Activated T-cell treated with anti-CD3 and anti-CD28 coated beads for 1 hour (primary cell): ENCODE measurements at places on chromosomes 6 and 20.

- no peak for DNase-seq
Measured at GRCh38 chr6:35787266-35788218, 6.7 kb downstream of the CLPSL1 start.

DNA sequence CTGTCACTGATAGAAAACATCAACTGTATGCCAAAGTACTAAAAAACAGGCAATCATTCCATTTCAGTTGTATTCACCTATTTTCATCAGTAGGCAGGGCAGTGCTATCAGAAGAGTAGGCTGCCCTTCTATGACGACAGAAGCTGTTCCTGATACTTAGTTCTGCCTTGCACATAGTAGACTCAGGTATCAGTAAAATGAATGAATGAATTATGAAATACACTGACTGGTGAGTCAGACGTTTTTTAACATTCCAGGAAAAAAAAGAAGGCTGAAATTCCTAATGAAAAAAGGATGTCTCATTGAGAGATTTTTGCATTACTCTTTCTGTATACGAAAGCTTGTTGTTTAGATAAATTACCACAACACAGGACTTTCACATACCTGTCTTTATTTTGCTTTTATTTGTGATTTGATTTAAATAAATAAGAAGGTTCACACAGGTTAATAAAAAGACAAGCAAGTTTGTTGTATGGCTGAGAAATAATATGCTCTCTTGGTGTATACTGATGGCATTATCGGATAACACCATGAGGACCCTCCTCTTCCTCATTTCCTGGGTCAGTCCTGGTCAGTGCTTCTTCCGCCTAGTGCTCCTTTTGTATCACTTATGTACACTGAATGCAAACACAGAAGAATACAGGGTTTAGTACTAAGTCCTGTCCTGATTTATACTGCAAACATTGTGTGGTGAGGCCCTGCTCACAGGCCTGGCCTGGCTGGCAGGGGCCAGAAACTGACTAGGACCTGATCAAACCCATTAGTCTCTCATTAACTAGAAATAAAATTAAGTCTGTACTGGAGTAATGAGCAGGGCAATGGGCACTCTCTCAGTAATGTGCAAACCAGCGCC is 39.4 kb upstream of the SPDEF start:
- DNase-seq = no peak

GRCh38 chr6:70900047-70900446 is 56.8 kb downstream of the B3GAT2 start:
- no peak for DNase-seq

GRCh38 chr6:104473021-104473429 is 386.7 kb downstream of the HACE1 start:
- DNase-seq = no peak

DNA sequence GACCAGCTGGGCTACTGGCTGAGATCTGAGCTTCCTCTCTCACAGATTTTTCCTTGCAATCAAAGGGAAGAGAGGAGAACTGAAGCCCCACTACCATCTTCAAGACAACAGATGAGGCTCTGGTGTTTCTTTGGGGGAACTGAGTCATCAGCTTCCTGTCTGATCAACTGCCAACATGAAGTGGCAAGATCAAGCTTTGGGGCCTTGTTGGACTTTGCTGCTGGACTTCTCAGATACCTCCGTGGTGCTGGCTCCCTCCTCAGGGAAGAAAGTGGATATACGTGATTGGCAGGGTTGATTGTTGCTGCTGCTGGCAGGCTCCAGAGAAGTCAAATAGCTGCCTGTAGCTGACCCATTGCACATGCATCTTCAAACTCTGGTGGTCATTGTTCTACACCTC is 3.6 kb upstream of the TOX2 start:
- no peak for DNase-seq

- no peak for DNase-seq
Measured at GRCh38 chr6:108805611-108806167, 42.5 kb upstream of the ARMC2 start.

GRCh38 chr20:25319241-25320034 is 71.2 kb downstream of the ABHD12 start:
- DNase-seq = no peak

GRCh38 chr6:93418033-93418407 is 1.3 kb downstream of the EPHA7 start:
- DNase-seq = no peak

DNA sequence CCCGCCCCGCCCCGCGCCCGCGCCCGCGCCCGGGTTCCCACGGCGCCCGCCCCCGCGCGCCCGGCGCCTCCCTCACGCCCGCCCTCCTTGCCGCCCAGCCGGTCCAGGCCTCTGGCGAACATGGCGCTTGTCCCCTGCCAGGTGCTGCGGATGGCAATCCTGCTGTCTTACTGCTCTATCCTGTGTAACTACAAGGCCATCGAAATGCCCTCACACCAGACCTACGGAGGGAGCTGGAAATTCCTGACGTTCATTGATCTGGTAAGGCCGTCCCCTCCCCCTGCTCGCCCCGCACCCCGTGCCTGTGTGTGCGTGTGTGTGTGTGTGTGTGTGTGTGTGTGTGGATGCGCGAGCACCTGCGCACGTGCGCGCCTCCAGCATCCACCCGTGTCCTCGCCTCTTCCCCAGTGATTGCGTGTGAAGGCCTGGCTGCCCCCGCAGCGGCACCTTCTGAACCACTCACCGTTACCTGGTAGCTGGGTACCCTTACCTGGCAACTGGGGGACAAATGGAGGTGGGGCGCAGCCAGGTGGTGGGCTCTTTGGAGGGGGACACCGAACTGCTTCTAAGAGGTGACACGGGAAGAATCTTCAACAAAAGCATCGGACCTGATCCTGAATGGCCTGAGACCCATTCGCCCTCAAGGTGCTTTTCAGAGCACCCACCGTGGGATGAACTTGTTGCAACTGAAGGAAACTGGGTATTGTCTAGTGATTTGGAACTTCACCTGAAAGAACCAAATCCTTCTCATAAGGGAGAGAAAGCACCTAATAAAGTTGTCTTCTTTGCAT is at the start of gene AIG1:
AIG1 (plus strand) TSS at position 84 of the 791 bp plus-strand sequence; CDS start at position 121, 37 bp downstream.
- DNase-seq = peak; percentile 51

DNA sequence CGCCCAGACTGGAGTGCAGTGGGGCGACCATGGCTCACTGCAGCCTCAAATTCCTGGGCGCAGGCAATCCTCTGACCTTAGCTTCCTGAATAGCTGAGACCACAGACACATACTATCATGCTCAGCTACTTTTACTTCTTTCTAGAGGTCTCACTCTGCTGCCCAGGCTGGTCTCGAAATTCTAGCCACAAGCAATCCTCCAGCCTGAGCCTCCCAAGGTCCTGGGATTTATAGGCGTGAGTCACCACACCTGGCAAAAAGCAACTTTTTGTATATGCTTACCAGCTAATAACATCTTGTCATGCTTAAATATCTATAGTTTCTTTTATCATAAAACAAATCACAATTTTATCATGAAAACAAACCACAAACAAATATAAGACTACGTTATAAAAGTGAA is 23.0 kb downstream of the RNASET2 start:
- no peak for DNase-seq

DNA sequence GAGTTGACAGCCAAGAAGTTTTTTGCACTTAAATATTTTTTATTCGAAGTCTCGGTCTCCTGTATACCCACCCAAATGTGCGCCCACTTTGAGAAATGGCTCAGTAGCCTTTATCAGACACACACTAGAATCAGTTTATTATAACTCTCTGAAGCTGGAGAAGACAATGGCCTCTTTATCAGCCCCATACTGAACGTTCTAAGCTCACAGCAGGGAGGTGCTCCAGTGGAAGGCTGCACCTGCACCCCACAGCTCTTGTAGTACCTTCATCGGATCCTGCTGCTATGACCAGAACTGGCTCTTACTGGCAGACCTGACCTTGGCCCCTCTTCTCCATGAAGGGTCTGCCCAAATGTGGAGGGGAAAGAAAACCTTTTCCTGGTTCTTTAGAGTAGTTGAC is 165.0 kb upstream of the SCGN start:
- no peak for DNase-seq

GRCh38 chr6:44221961-44222335 is 1.4 kb upstream of the SLC29A1 start:
- no peak for DNase-seq

GRCh38 chr6:157094038-157094437 is 229.3 kb downstream of the TMEM242 start:
- no peak for DNase-seq

GRCh38 chr6:40355066-40355465 is 232.1 kb downstream of the LRFN2 start:
- DNase-seq = no peak

- DNase-seq = no peak
Measured at GRCh38 chr6:1747531-1747930, 137.8 kb downstream of the FOXC1 start.

GRCh38 chr20:41204304-41205265 is 67.2 kb downstream of the PLCG1 start:
- no peak for DNase-seq

- DNase-seq = no peak
Measured at GRCh38 chr6:128062882-128063603, 162.2 kb upstream of the THEMIS start.

DNA sequence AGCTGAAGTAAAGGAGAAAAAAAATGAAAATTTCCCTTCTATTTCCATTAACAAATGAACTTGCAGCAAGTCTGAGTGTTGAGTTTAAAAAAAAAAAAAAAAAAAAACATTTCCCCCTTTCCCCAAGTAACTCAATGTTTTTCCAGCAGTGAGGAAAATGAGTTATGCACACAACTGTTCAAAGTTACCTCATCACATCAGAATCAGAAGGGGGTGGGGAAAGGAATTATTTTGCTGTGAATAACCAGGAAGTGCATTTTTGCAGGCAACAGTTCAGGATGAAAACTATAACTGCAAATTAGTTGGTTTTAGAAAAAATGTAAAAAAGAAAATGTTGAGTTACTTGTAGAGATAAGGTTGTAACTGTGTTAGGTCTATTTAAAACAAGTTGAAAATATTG is 568.9 kb upstream of the CITED2 start:
- no peak for DNase-seq

- DNase-seq = no peak
Measured at GRCh38 chr6:146944077-146944476, 260.1 kb upstream of the STXBP5 start.

DNA sequence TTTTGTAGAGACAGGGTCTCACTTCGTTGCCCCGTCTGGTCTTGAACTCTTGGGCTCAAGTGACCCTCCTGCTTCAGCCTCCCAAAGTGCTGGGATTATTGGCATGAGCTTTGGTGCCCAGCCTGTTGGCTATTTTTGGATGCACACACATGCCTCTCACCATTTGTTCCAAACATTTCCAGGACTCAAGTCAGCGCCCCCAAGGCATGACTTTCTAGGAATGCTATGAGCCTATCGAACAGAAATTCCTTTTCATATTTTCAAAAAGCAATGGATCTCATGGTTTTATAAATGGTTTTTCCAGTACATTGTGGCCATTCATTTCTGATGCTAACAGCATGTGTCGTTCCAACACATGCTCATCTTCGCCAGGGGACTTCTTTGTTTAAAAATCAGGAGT is 119.3 kb upstream of the NAA20 start:
- DNase-seq = no peak

GRCh38 chr6:41396335-41396734 is 60.9 kb downstream of the NCR2 start:
- no peak for DNase-seq

DNA sequence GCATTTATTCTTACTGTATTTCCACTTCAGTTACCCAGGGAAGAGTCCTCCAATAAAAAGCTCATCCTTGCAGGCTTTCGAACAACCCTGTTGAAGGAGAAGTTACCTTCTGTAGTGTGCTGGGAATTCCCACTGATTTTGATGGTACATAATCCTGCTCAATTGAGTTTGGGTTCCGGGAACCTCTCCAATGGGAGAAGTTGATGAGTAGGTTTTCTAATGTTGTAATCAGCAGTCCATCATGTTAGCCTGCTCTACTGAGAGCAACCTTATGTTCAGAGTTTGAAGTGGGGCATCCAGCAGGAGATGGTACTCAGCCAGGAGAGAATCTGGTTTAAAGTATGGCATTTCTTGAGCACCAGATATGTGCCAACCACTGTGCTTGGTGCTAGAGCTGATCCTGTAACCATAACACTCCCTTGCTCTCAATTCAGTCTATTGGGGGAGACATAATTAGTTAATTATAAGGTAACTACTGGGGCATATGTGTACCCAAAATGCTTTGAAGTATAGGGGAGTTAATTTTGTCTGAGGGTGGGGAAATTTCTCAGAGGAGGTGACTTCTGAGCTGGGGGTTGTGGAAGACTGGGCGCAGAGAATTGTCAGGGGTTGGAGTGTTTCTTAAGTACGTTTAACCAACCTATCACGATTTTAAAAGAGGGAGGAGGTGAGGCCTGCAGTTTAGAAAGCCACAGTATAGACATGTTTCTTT is 2.1 kb downstream of the TOP1 start:
- DNase-seq = no peak

- no peak for DNase-seq
Measured at GRCh38 chr6:148147463-148147830, 195.2 kb upstream of the SASH1 start.

DNA sequence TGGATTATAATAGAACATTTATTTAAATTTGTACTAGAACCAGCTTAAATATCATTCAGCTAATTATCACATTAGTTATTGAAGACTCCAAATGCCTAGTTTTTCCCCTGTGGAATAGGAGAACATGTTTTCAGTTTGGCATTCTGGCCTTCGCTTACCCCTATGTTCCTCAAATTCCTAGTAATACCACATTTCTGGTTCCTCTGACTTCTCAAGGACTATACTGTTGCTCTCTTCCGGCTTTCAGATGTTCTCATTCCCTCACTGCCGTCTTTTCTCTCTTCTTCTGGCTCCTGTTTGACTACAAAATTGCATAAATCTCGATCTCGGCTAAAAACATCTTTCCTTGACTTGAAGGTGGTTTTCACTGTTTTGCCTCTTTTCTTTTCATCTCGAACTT is 71.8 kb upstream of the KHDRBS2 start:
- DNase-seq = no peak

- DNase-seq = no peak
Measured at GRCh38 chr6:108744244-108744972, 103.8 kb upstream of the ARMC2 start.

- no peak for DNase-seq
Measured at GRCh38 chr6:24740861-24741260, 21.9 kb upstream of the C6orf62 start.

- no peak for DNase-seq
Measured at GRCh38 chr6:6659600-6660327, 71.2 kb downstream of the LY86 start.

GRCh38 chr6:37972994-37973757 is 153.6 kb downstream of the ZFAND3 start:
- DNase-seq = no peak

- DNase-seq = no peak
Measured at GRCh38 chr20:11302436-11302835, 615.3 kb upstream of the BTBD3 start.

DNA sequence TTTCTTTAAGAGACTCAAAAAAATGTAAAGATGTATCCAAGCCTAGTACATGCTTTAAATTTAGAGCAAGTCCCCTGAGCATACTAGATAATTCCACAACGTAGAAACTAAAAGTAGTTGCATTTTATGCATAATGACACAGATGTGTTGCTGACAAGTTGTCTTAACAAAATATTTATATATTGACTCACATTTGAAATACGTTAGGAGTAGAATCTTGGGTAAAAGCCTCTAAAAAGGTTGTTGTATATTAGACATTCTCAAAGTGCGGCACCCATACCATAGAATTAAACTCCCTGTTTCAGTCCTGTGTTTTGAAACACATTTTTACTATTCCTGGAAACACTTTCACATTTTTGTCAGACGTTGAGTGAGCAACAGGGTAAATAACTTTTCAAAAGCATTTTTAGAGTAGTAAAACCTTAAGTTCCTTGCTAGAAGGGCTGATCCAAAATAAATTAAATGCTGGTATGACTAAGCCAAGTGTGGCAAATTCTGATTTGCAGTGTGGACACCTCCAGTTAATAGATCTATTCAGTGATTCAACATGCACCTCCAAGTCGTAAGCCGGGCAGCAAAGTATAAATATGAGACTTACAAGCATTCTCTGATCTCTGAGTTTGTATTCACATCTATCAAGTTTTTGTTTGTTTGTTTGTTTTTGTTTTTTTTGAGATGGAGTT is 97.5 kb downstream of the GMDS start:
- no peak for DNase-seq
